ENCODE measurements at places on chromosomes 1 and 21.

DNA sequence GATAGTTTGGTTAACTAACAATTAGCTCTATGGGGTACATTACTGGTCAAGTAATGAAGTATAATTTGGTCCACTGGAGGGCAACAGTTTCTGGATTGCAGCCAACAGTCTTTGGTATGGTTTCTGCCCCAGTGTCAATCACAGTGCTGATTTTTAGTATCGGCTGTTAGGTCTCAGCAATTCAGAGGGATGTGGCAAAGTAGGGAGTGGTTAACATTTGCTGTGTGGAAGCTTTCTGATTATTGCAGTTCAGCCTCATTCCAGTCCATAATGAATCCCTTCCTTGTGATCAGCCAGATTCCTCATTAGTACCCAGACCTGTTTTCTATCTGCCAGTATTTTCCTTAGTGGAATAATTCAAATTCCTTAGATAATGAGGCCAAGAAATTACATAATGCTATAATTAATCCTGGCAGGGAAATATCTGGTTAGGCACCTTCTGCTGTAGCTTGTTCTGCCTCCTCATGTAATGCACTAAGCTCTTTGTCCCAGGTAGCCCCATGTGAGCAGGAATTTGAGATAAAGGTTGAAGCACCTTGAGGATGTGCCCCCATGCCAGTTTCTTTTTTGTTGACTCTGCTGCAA lies 14.0 kb downstream of the F3 start:
- peak; percentile 47 for DNase-seq

DNA sequence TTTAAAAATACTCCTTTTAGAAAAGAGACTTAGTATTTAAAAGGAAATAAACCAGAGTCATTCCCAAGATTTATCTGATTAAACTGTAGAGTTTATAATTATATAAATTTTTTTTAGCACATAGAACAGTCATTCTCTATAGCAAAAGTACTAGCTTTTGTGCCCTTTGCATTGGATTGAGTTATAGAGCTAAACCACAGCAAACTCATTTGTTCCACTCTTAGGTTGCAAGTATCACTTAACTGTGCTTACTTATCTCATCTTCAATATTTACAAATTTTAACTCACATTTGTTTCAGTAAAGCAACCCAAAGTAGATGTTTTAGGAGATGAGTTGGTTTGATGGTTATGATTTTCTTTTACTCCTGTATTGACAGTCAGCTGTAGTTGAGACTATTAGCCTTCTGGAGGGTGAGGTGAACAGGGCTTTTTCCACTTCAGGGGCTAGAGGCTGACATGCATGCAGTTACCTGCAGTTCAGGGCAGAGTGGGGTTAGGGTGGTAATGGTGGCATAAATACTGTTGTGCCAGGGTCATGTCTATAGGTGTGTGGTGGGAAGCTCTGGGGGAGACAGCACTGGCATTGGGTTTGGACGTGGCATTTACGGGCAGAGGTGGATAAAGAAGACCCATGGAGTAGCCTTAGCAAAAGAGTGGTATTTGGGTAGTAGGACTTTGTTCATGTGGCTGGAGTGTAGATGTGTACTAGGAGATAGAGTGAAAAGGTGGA lies 42.1 kb downstream of the DYRK1A start:
- no peak for DNase-seq

GRCh38 chr1:42979896-42980800 lies 21.5 kb upstream of the SLC2A1 start:
- DNase-seq = no peak

GRCh38 chr21:16262091-16262490 lies 532.3 kb downstream of the USP25 start:
- no peak for DNase-seq

DNA sequence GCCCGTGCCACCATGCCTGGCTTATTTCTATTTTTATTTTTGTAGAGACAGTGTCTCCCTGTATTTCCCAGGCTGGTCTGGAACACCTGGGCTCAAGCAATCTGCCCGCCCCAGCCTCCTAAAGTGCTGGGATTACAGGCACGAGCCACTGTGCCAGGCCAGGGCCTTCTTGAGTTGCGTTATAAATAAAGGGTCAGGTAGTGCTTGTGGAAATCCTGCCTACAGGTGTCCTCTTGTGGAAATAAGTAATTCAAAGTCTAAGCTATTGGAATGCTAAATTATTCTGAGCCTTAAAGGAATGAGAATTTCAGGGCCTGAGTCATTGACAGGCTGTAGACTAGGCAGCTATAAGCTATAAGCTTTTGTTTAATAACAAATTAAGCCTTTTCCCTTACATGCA lies 8.1 kb upstream of the SFT2D2 start:
- DNase-seq = no peak

DNA sequence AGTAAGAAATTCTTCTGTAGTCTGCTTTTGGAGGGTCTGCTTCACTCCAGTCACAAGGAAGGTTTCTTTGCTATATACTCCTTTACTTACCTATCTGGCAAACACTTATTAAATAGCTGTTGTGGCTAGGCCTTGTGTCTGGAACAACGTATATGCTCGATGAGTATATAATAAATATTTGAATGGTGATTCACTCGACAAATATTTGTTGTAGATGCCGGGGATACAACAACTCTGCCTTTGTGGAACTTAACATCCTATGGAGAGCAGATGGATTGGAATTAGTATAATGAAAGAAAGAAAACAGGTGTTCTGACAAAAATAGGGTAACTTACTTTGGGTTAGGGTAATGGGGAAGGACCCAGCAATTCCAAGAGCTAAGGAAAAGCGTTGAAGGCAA lies 31.1 kb downstream of the KPNA6 start:
- peak; percentile 57 for DNase-seq

GRCh38 chr1:158112994-158113758 lies 67.5 kb upstream of the CD1D start:
- peak; percentile 43 for DNase-seq

GRCh38 chr1:22829309-22829989 lies 118.8 kb downstream of the EPHB2 start:
- no peak for DNase-seq

DNA sequence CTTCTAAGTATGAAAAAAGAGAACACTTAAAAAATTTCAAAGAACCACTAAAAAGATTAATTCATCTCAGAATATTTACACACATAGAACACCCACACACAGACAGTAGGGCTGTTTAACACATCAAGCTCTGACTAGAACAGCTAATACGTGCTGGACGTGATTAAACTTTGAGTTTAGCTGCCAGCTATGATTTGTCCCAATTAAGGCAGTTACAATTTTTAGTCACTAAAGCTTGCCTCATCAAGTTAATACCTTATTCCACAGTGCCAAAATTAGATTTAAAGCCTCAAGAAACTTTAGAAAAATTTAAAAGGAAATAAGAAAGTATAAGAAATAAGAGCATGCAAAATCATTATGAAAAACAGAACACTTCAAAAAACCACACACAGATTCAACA lies 18.9 kb downstream of the SLC16A1 start:
- peak; percentile 51 for DNase-seq

DNA sequence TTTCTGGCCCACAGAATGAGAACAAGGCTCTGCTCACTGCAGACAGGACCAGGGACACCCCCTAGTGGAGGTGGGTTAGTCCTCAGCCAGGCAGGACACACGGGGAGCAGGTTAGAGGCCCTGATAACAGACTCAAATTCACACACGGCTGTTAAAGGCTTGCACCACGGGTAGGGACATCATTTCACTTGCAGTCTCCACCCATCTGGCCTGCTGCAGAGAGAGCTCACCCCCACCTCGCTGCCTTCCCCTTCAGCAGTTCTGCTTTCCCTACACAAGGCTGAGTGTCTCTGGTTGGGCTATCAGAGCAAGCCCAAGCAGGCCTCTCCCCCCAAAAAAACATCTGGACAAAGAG lies 20.6 kb downstream of the MEF2D start:
- no peak for DNase-seq

DNA sequence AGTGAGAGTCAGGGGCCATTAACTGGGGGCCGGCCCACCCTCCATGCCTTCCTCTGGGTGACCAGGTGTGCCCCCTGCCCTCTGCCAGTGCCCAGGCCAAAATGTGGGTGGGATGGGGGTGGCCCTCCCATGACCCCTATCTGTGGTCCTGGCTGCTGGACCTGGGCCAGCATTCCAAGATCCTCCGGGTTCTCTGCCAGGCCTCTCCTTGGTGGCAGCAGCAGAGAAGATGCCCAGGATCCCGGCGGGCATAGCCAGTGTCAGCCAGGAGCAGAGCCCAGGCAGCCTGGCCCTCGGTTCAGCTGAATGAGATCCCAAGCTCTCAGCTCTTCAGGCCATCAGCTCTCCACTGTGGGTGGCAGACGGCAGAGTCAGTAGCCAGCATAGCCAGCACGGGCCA lies 31.3 kb upstream of the ACTRT2 start:
- no peak for DNase-seq

DNA sequence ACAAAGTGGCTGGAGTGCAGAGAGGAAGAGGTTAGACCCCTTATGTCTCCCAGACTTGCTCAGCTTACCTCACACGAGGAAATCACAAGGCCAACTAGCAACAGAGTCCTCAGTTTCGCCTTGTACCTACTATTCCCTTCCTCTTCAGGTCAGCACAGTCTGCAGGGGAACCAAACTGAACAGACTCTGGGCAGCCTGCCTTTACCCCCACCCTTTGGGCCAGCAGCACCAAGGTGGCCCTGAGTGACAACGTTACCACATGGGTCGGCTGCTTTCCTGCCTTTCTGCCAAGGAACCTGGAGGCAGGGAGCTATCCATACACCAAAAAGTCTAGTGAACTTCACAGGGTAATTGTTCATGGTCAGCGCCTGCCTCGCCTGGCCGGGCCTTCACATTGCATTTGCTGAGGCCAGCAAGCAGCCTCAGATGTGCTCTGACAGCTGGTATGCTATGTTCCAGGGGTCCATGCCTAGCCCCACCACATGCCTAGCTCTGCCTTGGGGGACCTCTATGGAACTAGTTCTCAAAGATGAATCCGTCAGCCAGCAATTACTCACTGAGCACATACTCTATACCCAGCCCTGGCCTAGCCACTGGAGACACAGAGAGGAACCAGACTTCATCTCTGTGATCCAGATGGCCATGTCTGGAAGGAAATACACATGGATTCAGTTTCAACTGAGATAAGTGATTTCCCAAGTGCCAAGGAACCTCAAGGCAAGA lies 69.6 kb downstream of the DMAP1 start:
- DNase-seq = no peak

DNA sequence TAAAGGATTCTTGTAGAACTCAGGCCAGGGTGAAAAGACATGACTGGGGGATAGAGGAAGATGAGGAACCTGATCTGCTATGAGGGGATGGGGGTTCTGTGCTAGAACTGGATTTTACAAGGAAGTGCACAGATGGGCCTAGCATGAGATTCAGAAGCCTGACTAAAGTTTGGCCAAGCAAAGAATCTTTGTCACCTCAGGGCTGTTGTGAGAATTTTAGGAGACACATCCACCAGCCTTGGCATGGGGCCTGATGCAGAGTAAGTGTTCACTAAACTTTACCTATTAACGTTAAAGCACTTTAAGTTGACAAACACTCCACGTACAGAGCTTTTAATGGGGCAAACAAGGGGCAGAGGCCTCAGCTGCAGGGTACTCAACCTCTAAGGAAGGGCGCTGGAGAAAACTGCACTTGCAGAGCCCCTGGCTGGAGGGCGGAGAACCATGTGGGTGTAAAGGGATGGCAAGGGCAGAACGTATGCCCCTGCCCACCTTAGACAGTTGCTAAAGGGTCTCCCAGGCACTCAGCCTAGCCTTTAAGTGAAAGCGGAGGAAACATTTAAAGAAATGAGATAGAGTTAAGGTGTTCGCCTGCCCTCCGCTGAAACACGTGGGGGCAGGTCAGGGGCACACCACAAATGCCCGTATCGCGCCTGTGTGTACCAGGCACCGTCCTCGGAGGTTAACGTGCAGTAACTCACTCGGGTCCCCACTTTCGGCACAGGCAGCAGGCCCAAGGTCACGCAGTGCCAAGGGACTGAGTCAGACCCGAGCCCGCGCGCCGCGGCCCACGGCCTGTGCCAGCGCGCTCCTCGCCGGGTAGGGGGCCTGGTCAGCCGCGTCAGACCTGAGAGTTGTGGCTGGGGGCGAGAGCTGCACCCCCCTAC lies 990 bp upstream of the MRPS6 start:
- DNase-seq = no peak

- no peak for DNase-seq
These were observed 71.5 kb upstream of the ACTL8 start for GRCh38 chr1:17683598-17683997.

DNA sequence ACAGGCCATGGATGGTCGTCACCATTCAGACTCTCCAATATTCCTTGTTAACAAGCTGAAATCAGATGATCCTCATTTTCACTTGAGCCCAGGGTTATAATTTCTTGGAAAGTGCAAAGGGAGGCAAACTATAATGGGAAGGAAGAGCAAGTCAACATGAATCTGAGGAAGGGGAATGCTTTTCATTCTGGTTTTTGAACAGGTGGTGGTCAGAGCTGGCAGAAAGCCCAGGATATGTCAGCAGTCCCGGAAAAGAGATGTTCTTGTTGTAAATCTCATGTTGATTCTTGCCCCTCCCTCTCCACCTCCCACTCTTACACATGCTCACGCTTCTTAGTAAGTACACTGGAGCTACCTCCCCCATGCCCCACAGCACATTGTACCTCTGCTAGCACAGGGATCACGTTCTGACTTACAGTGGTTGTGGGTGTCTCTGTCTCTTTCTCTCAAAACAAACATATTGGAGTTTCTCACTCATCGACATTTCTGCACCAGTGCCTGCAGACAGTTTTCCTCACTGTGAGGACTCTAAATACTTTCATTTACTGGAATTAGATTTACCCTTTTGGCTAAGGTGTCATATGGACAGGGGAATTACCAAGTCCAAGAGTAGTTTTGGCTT lies 77.6 kb downstream of the XCL2 start:
- DNase-seq = peak; percentile 79

Data from cardiac fibroblast (primary cell).